ENCODE measurements at places on chromosomes 2 and 18.

DNA sequence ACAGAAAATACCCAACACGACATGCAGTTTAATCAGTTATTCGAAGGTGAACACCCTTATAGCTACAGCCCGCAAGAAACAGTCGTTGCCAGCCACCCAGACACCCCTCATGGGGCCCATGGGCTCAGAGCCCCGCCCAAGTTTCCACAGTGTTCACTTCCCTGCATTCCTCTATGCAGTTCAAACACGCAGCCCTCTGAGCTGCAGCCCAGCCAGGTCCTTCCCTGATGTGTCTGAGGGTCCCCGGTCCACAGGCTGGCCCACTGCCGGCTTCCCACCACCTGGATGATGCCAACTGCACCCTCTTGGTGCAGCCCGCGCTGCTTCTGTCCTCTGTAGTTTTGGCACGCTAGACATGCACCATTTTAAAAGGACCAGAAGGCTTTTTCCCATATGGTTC, 87.4 kb downstream of the ZNF516 start:
- DNase-seq, result no peak

DNA sequence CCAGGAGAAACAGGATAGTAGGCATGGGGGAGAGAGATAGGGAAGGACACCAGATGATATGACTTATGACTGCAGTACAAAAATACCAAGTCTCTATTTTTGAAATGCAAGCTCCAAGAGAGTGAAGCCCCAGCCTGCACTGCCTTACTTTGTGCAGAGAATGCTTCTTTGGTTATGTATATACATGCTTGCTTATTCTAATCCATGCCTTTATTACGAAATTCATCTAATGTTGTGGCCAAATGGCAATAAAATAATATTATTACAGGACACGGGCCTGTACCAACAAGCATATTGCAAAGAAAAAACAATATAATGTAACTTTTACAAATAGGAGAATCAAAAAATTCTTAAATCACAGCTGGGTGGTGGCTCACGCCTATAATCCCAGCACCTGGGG, 110.8 kb downstream of the BCL11A start:
- DNase-seq, result no peak

- DNase-seq, result no peak
These were observed 76.6 kb downstream of the EMX1 start for GRCh38 chr2:72993933-72994280.

DNA sequence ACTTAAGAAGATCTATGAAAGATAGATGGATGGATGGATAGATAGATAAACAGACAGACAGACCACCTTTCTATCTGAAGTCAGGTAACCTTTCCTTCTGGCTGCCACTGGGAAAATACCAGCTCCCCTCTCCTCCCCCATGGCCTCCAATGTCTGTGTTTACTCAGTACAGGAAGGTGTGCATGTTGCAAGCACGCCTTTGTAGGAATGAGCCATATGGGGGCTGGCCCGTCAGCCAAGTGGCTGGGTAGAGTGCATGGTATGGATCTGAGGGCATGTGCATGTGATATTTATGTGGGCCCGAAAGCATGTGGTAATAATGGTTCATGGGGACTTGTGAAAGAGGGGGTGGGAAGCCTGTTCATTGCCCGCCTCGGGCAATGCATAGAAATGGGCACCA, 109.2 kb upstream of the FZD7 start:
- DNase-seq, result no peak

DNA sequence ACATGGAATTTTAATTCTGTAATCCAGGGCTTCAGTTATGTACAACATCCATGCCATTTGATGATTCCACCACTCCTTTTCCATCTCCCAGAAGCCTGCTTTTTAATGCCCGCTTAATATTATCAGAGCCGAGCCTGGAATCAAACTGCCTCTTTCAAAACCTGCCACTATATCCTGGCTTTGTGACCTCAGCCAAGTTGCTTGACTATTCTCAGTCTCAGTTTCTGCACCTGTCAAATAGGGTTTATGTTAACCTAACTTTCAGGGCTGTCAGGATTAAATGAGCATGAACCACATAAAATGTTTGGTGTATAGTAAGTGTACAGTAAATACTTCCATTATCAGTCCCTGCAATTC, 108.7 kb downstream of the XRCC5 start:
- DNase-seq, result no peak

- no peak for DNase-seq
These were observed 27.5 kb downstream of the MAP2 start for GRCh38 chr2:209451209-209451834.

GRCh38 chr18:10022365-10022764, 108.5 kb downstream of the VAPA start:
- DNase-seq, result no peak

GRCh38 chr2:129645335-129645734, 334.1 kb upstream of the RAB6C start:
- DNase-seq, result no peak

- no peak for DNase-seq
These were observed 816 bp downstream of the GALNT14 start for GRCh38 chr2:31137211-31138036.

GRCh38 chr2:86400321-86400720, 40.9 kb upstream of the KDM3A start:
- no peak for DNase-seq

DNA sequence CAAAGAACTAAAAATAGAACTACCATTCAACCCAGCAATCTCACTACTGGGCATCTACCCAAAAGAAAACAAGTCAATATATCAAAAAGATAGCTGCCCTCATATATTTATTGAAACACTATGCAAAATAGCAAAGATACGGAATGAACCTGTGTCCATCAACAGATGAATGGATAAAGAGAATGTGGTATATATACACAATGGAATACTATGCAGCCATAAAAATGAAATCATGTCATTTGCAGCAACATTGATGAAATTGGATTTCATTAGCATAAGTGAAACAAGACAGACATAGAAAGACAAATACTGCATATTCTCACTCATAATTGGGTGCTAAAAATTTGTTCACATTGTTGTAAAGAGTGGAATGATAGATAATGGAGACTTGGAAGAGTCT, 16.2 kb upstream of the LDAH start:
- no peak for DNase-seq

GRCh38 chr2:207621501-207622039, 3.6 kb downstream of the METTL21A start:
- DNase-seq, result no peak

DNA sequence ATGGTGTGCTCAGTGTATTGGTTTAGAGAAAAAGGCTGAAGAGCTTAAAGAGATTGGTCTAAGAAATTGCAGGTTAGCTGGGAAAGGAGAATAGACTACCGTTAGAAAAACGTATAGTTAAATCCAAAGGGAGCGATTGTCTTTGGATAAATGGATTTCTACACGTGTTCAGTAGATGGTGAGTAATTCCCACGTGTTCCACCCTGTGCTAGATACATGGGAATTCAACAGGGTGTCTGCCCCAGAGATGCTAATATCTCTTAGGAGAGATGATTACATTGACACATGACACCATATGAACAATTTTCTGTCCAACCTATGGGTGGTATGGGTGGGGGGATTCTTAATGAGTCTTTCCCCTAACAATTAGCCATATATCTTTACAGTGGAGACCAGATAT, 99.8 kb downstream of the TDRD15 start:
- no peak for DNase-seq

DNA sequence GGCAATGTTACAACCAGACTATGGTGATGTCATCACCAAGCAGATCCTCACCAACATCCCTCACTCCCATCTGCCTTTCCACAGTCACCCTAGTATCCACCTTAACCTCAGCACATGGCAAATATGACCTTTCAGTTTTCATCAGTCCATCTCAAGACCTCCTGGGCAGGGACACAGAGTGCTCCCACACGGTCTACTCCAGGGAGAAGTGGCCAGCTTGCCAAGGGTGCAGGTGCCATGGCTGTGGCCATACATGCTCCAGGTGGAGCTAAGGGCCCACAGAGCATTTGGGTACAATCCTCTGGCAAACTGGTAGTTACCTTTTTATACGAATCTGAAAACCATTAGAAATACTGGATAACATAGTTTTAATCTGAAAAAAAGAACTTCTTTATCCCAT, 453.1 kb downstream of the ADCYAP1 start:
- no peak for DNase-seq

- peak; percentile 36 for DNase-seq
These were observed 151.0 kb downstream of the HDAC4 start for GRCh38 chr2:239249776-239250175.

DNA sequence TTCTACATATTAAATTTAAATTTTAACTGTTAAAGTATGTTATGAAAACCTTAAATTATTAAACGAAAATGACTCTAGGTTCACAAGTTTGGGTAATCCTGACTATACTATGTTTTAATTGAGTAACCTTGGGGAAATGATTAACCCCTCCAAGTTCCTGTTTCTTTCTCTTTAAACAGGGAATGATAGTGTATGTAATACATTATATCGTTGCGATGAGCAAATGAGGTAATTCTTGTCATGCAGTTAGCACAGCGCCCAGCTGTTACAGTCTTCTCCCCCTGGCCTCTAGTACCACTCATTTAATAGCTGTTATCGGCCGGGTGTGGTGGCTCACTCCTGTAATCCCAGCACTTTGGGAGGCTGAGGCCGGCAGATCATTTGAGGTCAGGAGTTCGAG, 80.4 kb downstream of the MTA3 start:
- no peak for DNase-seq

- no peak for DNase-seq
These were observed 42.7 kb downstream of the EPAS1 start for GRCh38 chr2:46339676-46340459.

- no peak for DNase-seq
These were observed 1.0 kb upstream of the PEX13 start for GRCh38 chr2:61016392-61017002.

GRCh38 chr2:101466426-101466825, 8.5 kb downstream of the RFX8 start:
- no peak for DNase-seq

GRCh38 chr2:194270648-194271047, 1386.4 kb upstream of the SLC39A10 start:
- DNase-seq, result no peak

- no peak for DNase-seq
These were observed 10.1 kb upstream of the UNC80 start for GRCh38 chr2:209761566-209761965.

GRCh38 chr2:21486445-21486844, 362.7 kb downstream of the TDRD15 start:
- no peak for DNase-seq

Measured in amygdala (tissue), 56 donors.